H9 (cell line): ENCODE measurements at places on chromosomes 11 and 22.

GRCh38 chr22:26660961-26661578 is 3.7 kb downstream of the MIAT start:
- no peak for DNase-seq

GRCh38 chr11:44029977-44030911 is 17.5 kb upstream of the ACCSL start:
- DNase-seq: peak; percentile 67

DNA sequence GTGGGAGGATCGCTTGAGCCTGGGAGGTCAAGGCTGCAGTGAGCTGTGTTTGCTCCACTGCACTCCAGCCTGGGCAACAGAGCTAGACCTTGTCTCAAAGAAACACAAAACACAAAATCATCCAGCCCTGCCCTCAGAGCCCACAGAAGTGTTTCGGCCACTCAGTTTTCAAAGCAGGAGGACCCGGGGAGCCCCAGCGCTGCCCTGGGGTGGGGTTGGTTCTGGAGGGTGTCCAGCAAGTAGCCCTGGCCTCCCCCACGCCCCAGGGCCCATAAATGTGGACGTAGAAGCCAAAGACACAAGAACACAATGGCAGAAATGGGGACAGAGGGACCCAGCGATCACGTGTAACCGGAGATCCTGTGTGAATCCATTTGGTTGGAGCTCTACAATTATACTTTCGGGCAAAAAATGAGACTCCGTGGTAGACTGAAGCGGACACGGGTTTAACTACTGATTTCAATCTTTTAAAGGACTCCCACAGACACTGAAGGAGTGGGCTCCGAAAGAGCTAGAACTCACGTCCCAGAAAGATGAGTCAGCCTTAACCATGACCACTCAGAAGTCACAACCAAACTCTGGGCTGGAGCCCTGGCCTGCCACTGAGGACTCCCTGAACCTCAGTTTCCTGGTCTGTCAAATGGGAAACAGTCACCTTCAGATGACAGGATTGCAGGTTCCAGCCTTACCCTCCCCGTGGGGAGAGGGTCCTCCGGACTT is 9.0 kb upstream of the CYTH4 start:
- no peak for DNase-seq

DNA sequence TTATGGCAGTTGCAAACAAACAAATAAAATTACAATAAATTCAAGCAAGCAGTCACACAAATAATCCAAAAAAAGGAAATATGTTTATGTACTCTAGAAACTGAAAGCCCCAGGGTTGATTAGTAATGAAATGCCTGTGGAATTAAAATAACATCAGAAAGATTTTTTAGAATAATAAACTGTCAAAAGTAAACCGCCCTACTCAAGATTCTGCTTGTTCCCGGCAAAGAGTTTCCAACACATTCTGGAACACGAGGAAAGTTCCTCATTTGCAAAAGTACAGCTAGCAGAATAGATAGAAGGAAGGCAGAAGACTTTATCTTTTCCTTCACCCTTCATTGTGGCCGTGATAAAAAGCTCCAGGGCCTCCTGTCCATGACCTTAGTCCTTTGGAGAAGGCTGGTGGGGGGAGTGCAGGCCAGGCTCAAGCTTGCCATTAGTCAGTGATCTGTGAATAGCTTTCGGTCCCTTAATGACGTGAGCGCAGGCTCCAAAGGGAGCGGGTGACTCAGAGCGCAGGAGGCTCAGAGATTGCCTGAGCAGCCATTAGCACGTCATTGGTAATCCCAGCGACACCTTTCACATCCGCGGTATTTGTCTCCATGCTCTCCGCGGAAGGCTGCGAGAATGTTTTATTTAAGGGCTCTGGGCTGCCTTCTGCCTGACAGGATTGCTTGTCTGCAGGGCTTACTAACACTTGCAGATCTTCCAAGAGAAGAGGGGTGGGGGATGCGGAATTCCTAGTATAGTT is 458.3 kb downstream of the METTL15 start:
- DNase-seq: peak; percentile 81
